Kidney (tissue), 22 donors: ENCODE measurements at places on chromosomes 12 and 14. TPM values are rescaled to one million over a fixed set of nuclear protein-coding genes. Genes with fewer than 3 reads are reported as not detected.

SYT1 gene
- total RNA-seq: 1.2 TPM

AQP5 gene
- total RNA-seq: 0.91 TPM

TMEM19 gene
- total RNA-seq: 35.6 TPM

CLEC2A gene
- total RNA-seq: not detected

PUS1 gene
- 28.8 TPM for total RNA-seq

NELL2 gene
- 3.3 TPM for total RNA-seq

DENND5B gene
- 14.1 TPM for total RNA-seq

TMEM30B gene
- 20.4 TPM for total RNA-seq

ACACB gene
- 56.8 TPM for total RNA-seq

KERA gene
- not detected for total RNA-seq

PRH1 gene
- 28.7 TPM for total RNA-seq

TPH2 gene
- not detected for total RNA-seq

ABCD2 gene
- total RNA-seq: 1.4 TPM

PTPRQ gene
- total RNA-seq: 0.25 TPM

FANCM gene
- total RNA-seq: 6.4 TPM

SCN8A gene
- total RNA-seq: 1.4 TPM

FAM90A1 gene
- total RNA-seq: 0.54 TPM

CD27 gene
- total RNA-seq: 6.6 TPM

CLEC1A gene
- total RNA-seq: 6.3 TPM

DERA gene
- 40.2 TPM for total RNA-seq

ERP27 gene
- total RNA-seq: 11.0 TPM

HRK gene
- 5.0 TPM for total RNA-seq

ARMH4 gene
- 4.9 TPM for total RNA-seq

KRT71 gene
- not detected for total RNA-seq

ATF7 gene
- total RNA-seq: 54.7 TPM

RNF212B gene
- not detected for total RNA-seq

GZMB gene
- 1.6 TPM for total RNA-seq

GLT8D2 gene
- total RNA-seq: 7.7 TPM

ADAMTS20 gene
- total RNA-seq: not detected

PRIM1 gene
- 4.9 TPM for total RNA-seq

AHNAK2 gene
- total RNA-seq: 72.0 TPM

LAG3 gene
- 1.3 TPM for total RNA-seq

GPR135 gene
- 3.0 TPM for total RNA-seq

GUCY2C gene
- total RNA-seq: not detected

TAS2R46 gene
- total RNA-seq: 1.6 TPM

KSR2 gene
- 2.9 TPM for total RNA-seq

CBLN3 gene
- 1.3 TPM for total RNA-seq

PPP1R1A gene
- total RNA-seq: 128 TPM

ISM2 gene
- 0.57 TPM for total RNA-seq

KRT80 gene
- 12.3 TPM for total RNA-seq

ST8SIA1 gene
- 4.7 TPM for total RNA-seq

TPPP2 gene
- not detected for total RNA-seq

TESPA1 gene
- 4.9 TPM for total RNA-seq

LRRC10 gene
- total RNA-seq: not detected

CPNE6 gene
- 0.19 TPM for total RNA-seq

RIN3 gene
- 30.4 TPM for total RNA-seq

ALDH1L2 gene
- total RNA-seq: 17.2 TPM
